RKO (cell line): ENCODE measurements at places on chromosomes 6 and 20.
A peak's percentile ranks its signal among the peaks of the same experiment; 100 is the strongest.

- no peak for DNase-seq
Observed at GRCh38 chr6:143468026-143468425, 17.4 kb downstream of the PEX3 start.

- no peak for DNase-seq
Observed at GRCh38 chr6:163348789-163349680, 65.5 kb upstream of the QKI start.

- no peak for DNase-seq
Observed at GRCh38 chr6:15427331-15428070, 181.6 kb downstream of the JARID2 start.

DNA sequence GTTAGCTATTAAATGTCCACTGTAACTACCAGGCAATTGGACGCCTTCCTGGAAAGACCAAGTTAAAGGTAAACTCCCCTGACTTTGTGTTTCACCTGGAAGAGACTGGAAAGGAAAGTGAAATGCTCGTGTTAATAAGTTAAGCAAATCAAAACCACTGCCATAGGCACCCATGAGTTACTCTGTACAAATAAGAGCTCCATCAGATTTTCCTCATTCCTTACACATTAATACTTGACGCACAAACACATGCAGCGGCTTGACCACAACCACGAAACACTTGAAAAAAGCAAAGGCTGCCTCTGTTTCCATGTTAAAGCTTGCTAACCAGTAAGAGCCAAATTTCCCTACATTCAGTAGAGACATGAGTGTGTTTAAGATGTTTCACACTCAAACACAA is 19.8 kb downstream of the GCM1 start:
- no peak for DNase-seq

GRCh38 chr6:28167068-28167467 is 25.4 kb downstream of the ZKSCAN8 start:
- DNase-seq: peak; percentile 93

DNA sequence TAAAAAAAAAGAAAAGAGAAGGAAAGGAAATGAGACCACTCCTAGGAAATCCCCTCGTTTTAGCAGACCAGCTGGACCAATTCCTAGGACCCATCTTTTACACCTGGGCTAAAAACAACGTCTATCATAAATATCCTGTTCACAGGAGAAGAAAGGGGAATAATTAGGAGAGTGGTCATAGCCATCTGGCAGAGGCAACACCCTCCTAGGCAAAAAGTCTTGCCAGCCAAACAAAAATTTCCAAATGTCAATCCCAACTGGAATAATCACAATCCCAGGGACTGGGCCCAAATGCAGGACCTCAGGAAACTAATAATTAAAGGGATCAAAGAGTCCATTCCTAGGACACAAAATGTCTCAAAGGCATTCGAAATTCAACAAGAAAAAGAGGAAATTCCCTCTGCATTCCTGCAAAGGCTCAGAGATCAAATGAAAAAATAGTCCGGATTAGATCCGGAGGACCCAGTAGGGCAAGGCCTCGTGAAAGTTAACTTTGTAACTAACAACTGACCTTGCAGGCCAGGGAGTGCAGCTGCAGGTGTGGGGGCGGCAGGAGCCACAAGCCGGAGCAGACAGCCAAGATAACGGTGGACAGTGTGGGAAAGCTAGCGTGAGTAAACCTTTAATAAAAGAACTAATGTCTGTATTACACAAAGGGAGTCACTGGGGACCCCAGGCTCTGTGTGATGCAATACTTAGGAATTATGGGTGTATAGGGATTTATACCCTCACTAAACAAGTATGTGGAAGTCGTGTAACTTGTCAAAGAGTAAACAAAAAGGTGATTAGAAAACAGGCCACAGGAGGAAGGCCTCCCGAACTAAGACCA is 11.7 kb downstream of the LCA5 start:
- no peak for DNase-seq

GRCh38 chr20:46388937-46389336 is 17.5 kb downstream of the ELMO2 start:
- DNase-seq: no peak

DNA sequence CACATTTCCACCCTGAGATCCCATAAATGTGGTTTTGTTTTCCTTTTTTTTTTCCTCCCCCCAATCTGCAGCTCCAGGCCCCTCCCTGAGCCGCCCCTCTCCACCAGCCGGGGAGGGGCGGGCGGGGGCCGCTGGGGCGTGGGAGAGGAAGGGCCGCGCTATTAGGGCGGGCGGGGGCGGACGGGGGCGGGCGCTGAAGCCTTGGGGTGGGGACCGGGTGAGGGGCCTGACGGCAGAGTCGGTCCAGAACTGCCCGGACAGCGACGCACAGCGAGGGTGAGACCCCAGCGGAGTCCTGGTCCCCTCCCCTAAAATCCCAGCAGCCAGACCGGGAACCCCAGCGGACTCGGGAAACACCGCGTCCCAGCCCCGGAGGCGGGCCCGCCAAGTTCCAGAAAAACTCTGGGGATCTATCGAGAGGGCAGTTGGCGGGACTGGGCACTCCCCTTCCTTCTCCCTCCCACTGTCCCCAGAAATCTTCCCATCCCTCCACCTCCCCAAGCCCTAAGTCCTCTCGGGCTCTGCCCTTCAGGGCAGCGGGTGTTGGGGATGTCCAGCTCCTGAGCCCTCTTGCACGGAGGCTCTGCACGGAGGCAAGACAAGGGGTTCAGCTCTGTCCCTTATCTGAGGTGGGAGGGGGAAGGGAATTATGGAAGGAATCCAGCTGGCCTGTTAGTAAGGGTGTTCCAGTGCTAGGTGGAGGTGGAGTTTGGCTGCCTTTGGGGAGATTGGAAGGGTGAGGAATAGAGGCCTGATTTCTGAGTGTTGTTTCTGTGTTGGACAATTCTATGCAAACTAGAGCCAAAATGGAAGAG is at the start of gene PRICKLE4:
TSS of gene PRICKLE4 (plus strand) at position 232 of the 815 bp plus-strand sequence. CDS start 2,692 bp downstream, outside the sequence.
- DNase-seq: peak; percentile 59

- no peak for DNase-seq
Observed at GRCh38 chr6:41975276-41975675, 33.7 kb upstream of the CCND3 start.

GRCh38 chr6:109449795-109450673 is 5.5 kb downstream of the MICAL1 start:
- no peak for DNase-seq

- no peak for DNase-seq
Observed at GRCh38 chr6:111254004-111254778, 166.9 kb downstream of the SLC16A10 start.

- no peak for DNase-seq
Observed at GRCh38 chr6:136682292-136682691, 110.0 kb downstream of the MAP3K5 start.

DNA sequence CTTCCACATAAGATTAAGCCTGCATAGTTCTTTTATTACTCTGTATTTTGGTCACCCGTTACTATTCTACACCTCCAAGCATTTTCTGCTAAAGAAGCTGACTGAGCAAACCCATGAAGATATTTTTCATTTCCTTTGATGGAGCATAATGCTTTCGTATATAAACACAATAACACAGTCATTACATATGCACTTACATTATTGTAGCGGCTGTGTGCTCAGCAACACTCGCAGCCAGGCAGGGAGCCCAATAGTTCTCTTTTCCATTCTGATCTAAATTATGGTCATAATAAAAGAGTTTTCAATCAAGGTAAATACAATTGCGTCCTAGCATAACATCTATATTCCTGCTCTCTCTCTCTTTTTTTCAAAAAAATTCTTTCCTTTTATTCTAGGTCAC is 69.6 kb upstream of the TFB1M start:
- DNase-seq: no peak

GRCh38 chr6:120228297-120228696 is 878.7 kb upstream of the MAN1A1 start:
- DNase-seq: no peak

DNA sequence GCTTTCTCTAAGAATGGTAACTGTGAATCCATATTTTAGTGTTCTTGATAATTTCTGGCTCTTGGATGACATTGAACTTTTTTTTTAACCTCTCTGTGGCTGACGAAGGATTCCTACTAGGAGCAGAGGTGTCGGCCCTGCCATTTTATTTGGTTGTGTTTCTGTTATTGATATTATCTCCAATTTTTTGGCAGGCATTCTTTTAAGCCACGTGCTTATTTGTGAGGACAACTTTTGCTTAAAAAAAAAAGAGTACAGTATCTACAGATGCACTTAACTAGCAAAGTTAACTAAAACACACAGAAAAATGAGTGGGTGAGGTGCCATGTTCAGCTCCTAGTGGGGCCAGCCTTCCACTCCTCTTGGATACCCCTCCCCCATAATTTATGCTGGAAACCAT is 1.1 kb downstream of the FANCE start:
- DNase-seq: no peak

GRCh38 chr6:144580039-144580438 is 294.9 kb downstream of the UTRN start:
- no peak for DNase-seq

- DNase-seq: no peak
Observed at GRCh38 chr6:30880698-30881252, 3.5 kb upstream of the DDR1 start.

GRCh38 chr6:129717277-129717676 is 7.3 kb upstream of the ARHGAP18 start:
- DNase-seq: no peak

DNA sequence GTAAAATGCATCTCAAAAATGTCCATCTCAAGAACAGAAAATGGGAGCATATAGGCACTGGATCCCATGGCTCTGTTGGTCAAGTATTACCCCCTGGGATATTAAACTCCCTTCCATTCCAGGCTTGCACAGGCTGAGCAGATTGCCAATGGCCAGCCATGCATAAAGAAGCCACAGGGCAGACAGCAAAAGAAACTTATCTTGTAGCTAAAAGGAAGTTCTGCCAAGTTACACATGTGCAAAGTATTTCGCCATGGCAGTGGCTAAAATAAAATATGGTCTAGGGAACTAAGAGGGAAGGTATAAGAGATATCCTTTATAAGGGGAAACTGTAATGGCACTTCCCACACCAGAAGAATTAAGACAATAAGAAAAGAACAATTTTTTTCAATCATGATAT is 415.6 kb upstream of the BTBD3 start:
- no peak for DNase-seq

DNA sequence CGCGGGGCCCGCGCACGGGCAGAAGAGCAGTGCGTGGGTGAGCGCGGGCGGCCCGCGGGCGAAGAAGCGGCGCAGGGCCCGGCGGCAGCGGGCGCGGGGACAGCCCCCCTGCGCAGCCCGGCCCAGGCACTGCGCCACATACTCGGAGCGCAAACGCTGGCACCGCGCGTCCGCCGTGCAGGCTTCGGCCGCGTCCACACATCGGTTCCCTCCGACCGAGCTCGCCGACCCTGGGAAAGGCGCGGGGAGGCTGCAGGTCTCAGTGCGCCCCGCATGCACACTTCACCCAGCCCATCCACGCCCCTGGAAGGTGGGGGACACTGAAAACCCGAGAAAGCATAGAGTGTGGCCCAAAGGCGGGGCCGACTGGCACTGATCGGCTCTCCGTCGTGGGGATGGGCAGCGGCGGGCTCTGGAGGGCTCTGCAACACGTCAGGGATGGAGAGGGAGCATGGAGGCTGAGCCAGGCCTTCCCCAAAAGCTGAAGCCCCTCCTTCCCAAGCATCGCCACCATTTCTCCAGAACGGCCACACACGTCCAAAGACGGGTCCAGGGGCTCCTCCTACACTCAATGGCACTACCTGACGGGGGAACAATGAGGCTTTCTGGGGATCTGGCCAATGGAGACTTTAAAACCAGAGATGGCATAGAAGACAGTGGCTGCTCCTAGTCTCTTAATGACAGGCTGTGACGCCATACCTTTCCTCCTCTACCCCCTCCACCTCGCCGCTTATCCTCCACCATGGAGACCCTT is 2.0 kb downstream of the GFRA4 start:
- DNase-seq: no peak

GRCh38 chr6:41497994-41498393 is 48.2 kb upstream of the FOXP4 start:
- DNase-seq: no peak

- DNase-seq: no peak
Observed at GRCh38 chr6:163389354-163389753, 25.2 kb upstream of the QKI start.

GRCh38 chr6:162615016-162615705 is 112.4 kb downstream of the PRKN start:
- DNase-seq: no peak

DNA sequence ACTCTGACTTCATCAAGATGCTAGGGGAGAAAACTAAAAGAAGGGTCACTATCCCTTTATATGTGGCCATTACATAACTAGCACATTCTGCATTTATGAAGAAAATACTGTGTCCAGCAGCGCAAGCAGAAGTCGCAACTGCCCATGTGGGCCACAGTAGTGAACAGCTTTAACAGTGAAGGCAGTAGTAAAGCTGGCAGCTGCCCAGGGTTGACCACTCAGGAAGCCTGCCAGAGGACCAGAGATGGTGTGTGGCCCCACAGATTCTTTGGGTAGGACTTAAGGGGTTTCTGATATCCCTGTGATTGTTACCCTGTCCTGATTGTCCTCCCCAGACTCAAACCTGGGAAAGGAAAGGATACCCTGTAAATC is 88.3 kb upstream of the NT5E start:
- DNase-seq: no peak

DNA sequence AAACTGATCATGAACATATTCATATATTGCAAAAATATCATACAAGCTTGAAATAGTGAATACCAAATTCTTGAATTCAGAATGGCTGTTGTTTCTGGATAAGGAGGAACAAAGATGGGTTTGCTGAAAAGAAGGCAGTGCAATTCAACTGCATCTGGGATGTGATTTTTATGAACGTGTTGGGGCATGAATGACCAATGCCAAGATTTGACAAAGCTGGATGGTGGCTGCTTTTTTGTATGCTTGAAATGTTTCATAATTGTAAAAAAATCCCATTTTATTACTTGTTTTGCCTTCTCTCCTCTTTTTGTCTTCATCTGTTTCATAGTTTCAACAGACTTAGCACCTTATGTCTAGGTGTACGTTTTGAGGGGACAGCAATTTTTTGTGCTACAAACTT is 36.8 kb upstream of the BCAS1 start:
- DNase-seq: no peak

DNA sequence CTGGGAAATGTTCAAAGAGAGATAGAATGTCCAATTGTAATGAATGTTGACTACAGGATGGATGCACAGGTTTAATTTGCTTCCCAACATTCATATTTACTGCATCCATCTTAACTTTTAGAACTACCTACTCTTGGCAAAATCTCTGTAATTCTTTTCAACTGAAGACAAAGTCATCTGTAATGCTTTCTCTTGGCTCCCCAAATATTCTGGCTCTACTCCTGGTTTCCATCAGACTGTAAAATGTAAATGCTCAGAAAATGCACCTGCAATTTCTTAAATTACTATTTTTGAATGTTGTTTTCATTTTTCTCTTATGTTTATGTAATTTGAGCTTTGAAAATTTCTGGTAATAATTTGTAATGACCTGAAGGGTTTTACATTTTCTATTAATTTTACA is 480.8 kb upstream of the IMPG1 start:
- DNase-seq: no peak

DNA sequence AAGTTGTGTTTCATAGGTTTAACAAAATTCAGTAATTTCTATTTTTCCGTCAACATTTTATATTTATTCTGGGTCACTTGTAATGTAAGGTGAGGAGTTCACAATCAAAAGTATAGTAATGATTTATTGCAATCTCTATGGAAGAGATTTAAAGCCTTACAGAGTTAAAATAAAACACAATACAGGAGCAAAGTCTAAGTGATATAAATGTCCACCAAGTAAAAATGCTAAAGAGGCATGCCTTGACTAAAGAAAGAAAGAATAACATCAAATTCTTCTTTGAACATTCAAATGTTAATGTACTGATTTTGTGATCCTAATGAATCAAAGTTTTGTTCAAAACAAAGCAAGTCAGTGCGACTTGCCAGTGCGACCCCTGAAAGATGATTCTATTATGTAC is 61.5 kb downstream of the REPS1 start:
- no peak for DNase-seq
